ENCODE measurements at places on chromosomes 11 and 22.
A peak's percentile ranks its signal among the peaks of the same experiment; 100 is the strongest.

DNA sequence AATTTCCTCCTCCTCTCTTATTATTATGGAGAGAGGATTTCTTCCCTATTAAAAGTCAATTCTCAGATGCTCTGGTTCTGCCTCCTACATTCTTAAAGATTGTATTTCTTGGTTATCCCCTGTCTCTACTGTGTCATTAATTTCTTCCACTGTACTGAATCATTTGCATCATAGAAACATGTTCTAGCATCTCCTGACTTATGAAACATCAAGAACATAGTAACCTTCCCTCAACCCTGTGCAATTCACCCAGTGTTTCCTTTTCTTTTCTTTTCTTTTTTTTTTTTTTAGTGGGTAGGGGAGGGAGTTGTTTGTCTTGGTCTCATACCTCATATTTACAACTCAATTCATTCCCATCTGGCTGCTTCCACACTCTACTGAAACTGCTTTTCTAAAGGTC, 288.0 kb upstream of the PLET1 start:
- DNase-seq: no peak

- no peak for DNase-seq
These were observed 25.4 kb downstream of the NEU3 start for GRCh38 chr11:75014129-75014528.

DNA sequence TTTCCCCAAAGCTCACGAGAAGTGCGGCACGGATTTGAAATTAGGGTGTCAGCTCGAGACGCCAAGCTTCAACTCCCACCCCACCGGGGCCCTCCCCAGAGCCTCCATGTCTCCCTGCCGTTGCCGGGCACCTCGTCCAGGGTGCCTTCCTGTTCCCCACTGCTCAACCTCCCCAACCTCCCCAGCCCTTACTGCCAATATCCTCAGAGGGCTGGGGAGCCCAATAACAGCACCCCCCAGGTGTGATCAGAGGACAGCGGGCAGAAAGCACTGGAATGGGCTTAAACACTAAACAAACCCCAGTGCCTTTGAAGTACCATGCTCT, 1336.4 kb downstream of the TBC1D22A start:
- no peak for DNase-seq

DNA sequence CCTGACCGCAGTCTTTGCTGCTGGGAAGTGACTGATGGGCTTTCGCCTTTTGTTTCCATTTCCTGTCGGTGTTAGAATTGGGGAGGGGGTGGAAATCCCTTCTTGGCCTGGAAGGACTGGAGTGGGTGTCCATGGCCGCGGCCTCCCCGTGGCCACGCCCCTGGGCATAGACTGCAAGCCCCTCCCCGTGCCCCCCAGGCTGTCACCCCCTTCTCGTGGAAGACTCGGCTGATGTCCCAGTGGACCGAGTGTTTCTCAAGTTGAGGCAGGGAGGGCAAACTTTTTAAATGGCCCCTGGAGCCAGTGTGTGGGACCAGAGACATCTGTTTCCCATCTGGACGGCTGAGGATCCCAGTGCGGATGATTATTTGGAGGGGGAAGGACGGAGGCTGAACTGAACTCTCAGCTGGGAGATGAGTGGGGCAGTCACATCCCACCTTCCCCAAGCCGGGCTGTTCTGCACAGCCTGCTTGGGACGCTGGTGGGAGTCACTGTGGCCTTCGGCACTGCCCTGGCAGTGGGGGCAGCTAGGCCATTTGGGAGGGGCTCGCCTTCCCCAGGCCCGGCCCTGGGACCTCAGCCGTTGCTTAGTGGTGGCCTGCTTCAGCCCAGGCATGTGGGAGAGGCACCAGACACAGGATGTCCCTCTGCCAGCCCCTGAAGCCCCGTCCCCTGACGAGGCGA, 1.6 kb downstream of the CD81 start:
- DNase-seq: no peak

- peak; percentile 19 for DNase-seq
These were observed 20.1 kb upstream of the PEX26 start for GRCh38 chr22:18057568-18058209.

DNA sequence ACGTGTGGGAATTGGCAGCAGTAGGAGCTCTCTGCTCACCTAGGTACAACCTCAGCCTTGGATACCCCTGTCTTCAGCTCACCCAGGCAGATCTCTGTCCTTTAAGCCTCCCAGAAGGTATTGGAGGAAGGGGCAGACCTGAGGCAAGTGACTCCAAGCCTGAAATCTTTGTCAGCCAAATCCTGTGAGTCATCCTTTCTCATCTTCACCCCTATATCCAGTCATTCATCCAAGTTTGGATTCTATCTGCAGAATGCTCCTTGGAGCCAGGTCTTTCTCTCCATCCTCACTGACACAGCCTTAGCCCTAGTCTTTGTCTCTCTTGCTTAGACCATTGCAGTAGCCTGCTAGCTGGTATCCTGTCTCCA, 10.4 kb upstream of the THY1 start:
- no peak for DNase-seq

- DNase-seq: no peak
These were observed 13.3 kb downstream of the PARVA start for GRCh38 chr11:12390687-12391110.
